ENCODE measurements at places on chromosomes 7 and 10.

- peak; percentile 28 for DNase-seq
Observed at GRCh38 chr10:103820101-103821062, 35.0 kb downstream of the SH3PXD2A start.

DNA sequence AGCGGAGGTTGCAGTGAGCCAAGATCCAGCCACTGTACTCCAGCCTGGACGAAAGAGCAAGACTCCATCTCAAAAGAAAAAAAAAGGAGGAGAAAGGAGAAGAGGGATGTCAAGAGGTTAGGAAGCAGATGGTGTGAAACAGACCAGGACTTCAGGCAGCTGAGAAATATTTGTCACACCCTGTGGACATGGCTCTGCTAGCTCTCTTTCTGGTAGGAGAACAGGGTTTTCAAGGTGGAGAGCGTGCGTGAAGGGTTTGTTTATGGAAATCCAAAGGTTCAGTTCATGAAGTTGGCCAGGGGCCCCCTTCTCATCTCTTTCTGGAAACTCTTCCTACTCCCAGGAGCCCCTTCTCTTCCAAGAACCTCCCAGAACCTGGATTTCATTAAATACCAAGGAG is 110.8 kb upstream of the GALNT17 start:
- no peak for DNase-seq

- DNase-seq: no peak
Observed at GRCh38 chr10:98589691-98590090, 143.0 kb upstream of the HPS1 start.

DNA sequence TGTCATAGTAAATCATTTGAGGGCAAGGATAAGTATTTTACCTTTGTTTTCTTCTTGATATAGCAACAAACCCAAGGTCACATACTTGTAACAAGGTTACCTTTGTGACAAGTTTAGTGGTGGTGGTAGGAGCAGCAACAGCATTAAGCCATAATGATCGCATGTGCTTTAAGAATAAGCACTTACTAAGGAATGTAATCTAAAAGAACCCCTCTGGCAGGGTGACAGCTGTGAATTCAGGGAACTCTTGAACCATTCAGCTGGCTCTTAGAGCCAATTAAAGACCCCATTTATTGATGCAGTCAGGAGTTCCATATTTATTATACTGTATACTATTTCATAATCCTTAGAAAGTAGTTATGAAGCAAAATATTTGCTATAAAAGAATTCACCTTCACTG is 370.8 kb downstream of the EXOC4 start:
- no peak for DNase-seq

All from DMS 273 treated with DMSO at 0.1 percent for 48 hours (cell line).